Glomerular endothelial cell (primary cell): ENCODE measurements at places on chromosomes 2 and 18.

GRCh38 chr2:105378921-105379383 is 19.9 kb downstream of the FHL2 start:
- no peak for DNase-seq

DNA sequence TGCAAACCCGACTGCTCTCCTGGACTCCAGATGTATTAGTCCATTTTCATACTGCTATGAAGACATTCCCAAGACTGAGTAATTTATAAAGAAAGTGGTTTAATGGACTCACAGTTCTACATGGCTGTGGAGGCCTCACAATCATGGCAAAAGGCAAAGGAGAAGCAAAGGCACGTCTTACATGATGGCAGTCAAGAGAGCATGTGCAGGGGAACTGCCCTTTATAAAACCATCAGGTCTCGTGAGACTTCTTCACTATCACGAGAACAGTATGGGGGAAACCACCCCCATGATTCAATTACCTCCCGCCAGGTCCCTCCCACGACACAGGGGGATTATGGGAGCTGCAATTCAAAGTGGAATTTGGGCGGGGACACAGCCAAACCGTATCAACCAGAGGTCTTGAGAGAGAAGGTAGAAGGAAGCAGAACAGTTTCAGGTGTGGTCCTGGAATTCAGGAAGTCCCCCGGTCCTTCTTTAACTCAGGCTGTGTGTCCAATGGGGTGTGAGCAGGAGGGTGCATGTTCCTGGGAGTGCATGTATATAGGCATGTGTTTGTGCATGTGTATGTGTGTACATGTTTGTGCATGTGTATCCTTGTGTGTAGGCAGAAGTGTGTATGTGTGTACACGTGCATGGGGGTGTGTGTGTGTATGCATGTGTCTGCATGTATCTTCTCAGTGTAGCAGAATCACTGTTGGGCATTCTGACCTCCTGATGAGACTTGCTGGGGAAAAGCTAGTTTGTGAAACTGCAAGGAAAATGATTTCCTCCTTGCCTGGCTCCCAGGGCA is 46.2 kb downstream of the GREB1 start:
- DNase-seq: no peak

- no peak for DNase-seq
Observed at GRCh38 chr18:35507192-35507591, 9.4 kb upstream of the INO80C start.

GRCh38 chr18:58691256-58691655 is 20.0 kb downstream of the MALT1 start:
- DNase-seq: no peak

DNA sequence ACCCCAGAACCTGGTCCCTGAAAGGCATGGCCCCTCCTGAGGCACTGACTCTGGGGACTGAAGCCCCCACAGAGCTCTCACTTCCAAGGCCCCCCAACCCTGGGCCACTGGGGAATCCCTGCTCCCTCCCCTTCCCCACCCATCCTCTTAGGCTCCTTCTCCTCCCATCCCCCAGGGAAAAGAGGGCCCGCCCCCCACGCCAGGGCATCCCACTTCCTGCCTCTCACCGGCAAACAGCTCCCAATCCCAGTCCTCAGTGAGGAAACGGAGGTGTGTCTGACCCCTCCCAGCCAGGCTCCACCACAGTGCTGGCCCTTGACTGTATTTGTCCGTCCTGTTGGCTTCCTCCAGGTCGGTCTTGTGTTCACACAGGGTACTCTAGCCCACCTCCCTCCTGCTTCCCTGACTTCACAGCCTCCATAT is 35.0 kb upstream of the PTMA start:
- no peak for DNase-seq

DNA sequence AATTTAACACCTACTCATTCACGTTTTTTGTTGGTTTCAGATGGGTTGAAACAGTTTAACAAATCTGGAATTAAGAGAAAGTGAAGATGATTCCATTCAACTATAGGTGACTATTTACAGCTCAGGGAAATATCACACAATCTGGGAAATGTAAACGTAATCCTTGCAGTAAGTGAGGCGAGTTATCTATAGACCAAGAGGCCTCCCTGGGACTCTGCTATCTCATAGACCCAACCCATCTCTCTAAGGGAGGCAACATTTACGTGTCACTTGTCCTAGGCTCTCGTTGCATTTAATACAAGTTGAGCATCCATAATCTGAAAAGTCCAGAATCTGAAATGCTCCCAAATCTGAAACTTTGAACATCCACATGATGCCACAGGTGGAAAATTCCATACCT is 2.0 kb upstream of the MOB4 start:
- DNase-seq: no peak

- DNase-seq: no peak
Observed at GRCh38 chr2:43057026-43057741, 169.2 kb downstream of the ZFP36L2 start.

DNA sequence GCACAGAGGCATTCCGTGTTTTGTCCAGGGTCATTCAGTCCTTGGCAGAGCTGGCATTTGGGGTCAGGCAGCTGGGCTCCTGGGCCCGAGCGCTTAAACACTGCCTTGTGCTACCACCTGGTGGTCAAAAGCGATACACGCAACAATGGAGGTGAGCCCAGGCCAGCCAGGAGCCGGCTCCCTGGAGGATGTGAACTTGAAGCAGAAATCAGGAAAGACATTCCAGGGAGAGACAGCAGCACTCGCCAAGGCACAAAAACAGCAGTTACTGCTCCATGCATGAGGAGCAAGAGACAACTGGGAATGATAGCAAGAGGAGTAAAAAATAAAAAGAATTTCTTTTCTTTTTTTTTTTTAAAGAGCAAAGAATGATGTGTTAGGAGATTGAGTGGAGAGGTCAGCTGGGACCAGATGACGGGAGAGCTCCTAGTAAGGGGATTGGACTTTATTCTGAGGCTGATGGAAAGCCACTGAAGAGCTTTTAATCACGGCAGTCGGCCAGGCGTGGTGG is 20.7 kb downstream of the SCYGR8 start:
- DNase-seq: peak; percentile 31

DNA sequence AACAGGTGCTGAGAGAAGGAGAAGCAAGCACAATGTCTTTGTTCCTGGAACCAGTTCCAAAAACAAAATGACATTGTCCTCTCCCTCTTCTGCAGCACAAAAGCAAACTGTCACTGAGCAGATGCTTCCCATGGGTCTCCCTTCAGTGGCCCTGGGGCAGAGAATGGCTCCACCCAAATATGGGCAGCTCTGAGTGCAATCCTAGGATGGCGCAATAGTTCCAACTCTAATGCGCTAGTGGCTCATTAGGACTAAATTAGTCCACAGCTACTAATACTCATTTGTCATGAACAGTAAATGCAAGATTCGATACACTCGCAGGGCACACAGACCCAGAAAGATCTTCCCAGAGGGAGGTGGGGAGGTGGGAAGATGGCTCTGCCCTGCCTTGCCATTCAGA is 205.2 kb upstream of the CHAC2 start:
- no peak for DNase-seq

DNA sequence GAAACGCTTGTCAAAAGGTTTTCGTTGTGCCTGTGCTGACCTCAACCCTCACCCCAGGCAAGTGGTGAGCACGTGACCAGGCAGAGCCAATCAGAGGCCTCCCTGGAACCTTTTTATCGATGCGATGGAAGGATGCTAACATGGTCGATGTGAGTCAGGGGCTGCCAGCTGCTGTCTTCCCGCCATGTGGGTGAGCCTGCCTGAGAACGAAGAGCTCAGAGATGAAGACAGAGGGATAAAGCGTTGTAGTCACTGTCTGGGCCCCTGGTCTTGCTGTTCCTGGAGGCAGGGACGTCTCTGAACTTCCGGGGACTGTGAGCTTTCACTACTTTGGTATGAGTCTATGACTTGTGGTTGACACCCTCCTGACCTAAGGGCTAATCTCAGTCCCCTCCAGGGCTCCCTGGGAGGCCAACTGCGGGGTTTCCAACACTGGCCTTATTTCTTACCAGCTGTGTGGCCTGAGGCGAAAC is 18.6 kb downstream of the DNMT3A start:
- DNase-seq: no peak

DNA sequence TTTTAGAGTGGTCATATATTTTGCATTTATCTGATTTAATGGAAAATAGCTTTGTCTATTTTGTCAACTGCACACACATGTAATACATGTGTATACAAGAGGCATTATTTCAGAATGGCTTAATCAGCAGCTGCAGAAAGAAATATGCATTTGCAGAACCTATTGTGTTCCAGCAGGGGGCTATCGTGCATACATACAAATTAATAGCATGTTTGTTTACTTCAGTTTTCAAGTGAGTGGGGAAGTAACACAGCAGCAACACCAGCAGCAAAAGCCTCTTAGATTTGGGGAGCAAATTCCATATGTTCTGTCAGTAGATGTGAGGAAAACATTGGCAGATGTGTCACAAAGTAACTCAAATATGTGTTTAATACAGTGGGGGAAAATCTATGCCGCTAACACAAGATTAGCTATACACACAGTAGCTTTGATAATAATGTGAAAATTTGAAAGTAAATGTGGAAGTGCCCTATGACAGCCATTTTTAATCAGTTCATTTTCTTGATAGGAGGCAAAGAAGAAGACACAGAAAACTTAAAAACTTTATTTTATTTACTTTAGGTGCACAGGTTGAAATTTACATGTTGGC is 218.1 kb downstream of the WDR7 start:
- peak; percentile 50 for DNase-seq

- no peak for DNase-seq
Observed at GRCh38 chr18:75937306-75937705, 509.8 kb upstream of the SMIM21 start.

DNA sequence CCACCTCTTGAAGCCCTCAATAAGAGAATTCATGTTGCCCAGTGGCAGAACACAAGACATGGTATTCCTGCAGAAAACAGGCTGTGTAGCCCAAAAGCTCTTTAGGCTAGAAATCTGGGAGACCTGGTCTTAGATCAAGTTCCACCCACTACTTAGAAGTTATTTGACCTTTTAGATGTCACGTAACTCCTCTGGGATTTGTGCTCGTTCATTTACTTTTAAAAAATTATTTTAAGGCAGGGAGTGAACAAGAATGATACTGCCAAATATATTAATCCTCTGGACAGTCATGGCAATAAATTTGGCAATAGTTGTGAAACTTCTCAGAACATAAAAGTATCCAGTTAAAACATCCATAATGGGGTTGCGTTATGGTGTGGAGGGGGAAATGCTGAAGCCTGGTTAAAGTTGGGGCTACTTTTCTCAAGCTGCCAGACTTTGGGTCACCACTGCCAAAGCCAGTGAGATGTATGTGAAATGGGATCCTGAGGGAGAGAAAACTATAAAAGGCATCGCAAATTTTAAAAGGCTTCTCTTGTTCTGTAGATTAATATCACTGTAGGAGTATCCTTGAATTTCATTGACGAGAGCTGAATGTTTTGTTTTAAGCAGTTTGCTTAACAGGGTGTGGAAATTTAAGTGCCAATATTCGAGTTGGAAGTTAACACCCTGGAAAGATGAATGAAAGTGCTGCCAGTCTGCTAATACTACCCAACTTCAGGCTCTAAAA is 15.8 kb downstream of the DAPL1 start:
- DNase-seq: no peak

DNA sequence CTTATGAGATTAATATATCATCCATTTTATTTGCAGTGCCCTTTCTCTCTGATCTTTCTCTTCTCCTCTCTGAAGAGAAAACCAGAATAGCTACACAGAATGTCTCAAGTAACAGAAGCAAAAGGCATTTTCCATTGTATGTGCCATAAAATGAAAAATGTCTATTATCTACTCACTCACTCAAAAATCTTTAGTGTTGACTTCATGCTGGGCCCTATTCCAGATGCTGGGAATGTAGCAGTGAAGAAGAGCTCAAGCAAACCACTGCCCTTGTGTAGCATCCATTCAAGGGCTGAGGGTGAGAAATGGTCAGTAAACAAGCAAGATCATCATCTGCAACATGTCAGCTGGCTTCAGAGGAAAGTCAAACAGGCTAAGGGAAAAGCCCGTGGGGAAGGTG is 427.7 kb downstream of the METTL4 start:
- DNase-seq: no peak

DNA sequence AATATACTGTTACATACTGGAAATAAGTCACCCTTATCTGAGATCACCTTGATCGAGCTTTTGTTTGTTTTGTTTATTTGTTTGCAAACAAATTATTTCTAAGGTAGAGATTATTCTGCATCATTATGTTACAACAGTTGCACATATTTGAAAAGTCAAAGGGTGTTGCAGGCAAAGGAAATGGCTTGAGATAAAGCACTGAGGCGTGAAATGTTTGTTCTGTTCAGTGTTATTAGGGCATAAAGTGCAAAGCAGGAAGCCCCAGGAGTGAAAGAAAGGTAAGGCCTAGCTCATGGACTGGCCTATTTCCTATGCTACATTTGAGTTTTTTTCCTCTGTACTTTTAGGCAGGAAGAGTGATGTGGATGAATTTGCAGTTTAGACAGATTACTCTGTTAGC is 1815.6 kb upstream of the LRRTM1 start:
- DNase-seq: no peak

GRCh38 chr2:214989187-214989586 is 149.2 kb downstream of the ABCA12 start:
- DNase-seq: no peak

DNA sequence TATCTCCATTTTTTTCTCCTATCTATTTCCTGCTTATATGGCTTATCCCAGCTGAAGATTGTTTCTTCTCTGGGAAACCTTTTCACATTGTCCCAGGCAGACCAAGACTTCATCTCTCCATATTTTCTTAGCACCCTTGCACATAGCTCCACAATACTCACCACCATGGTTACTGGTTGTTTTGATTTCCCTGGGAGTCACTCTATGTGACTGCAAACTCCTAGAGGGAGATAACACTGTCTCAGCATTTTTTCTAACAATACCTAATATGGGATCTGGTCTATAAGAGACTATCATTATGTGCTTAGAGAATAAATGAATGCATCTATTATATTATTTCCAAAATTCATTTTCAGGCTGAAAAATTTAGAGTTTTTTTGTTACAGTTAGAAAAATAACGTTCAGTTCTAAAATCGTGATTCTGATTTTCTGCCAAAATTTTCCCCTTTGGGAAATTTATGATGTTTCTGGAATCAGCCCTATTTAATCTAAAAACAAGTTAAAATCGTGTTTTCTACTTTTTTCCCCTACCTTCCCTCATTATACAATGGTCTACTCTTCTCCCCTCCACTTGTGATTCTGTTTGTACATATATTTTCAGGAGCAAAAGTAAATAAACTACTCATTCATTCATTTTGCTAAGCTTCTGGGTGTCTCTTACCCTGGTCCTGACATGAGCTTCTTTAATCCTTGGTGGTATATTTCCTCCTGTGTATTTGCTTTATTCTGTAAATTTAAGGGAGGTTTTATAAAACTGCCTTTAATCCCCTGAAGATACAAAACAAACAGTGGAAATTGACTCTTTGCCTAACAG is 95.4 kb downstream of the HNMT start:
- no peak for DNase-seq
